ENCODE measurements at places on chromosomes 3 and 15.

GRCh38 chr3:187593451-187593850 is 76.7 kb downstream of the SST start:
- DNase-seq: no peak

DNA sequence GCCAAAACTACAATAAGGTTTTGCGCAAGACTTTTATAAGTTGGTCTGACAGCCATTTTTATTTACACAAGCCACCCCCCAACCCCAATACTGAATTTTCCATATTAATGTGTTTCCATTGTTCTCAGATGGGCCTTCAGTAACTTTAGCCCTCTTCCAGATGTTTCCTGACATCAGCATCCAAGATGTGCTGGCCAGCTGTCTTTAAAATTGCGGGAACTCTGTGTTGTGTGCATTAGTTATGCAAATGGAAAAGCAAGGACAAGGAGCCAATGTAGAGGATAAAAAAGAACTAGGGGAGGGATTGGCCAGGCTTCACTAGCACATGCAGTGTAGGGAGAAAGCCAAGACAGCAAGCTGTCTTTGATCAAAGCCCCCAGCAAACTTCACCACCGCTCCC is 45.4 kb downstream of the COMMD2 start:
- DNase-seq: no peak

- no peak for DNase-seq
These were observed 115.2 kb downstream of the EDEM1 start for GRCh38 chr3:5302661-5303060.

GRCh38 chr3:137347817-137348368 is 390.1 kb downstream of the IL20RB start:
- no peak for DNase-seq

DNA sequence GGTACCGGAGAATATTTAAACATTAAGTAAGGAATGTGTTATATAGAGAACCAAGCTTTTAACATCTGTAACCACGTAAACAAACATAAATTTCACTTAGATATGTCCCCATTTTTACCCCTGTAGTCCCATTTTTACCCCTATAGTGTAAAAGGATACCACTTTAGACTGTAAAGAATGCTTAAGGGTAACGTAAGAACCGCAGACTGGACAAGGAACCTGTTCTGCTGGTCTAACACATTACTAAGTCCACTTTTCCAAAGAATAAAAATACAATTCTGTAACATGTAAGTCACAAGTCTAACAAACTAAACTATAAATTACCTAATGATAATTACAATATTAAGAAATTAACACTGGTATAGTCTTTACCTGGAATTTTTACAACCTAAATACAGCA is 2.9 kb downstream of the SLC12A6 start:
- no peak for DNase-seq

DNA sequence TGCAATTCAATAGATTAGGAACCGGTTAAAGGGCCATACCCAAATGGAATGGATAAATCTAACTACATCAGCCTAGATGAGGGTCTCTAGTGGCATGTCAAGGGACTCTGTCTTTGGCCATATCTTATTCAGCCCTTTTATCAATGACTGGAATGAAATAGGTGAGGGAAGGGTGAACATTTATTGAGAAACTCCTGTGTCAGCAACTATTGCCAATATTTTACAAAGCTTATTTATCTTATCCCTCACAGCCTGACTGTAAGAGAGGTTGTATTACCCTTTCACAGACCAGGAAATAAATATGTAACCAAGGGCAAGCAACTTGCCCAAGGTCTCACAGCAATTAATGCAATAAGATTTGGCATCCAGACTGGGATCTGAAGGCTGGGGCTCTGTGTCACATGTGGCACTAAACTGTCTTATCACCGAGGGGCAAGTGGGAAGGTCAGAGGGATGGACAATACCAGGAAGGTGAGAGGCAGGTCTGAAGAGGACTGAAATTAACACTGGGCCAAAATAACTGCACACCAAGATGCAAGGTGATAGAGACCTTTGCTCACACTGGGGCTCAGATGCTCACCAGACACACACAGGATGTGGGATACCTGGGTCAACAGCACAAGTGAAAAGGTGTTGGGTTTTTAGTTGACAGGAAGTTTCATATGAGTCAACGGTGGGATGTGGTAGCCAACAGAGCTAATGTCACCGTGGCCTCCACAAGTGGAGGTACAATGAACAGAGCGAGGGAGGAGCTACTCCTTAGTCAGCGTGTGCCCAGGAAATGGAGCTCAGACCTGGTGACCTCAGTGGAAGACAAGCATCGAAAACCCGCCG is 261.3 kb downstream of the RPLP1 start:
- DNase-seq: no peak

DNA sequence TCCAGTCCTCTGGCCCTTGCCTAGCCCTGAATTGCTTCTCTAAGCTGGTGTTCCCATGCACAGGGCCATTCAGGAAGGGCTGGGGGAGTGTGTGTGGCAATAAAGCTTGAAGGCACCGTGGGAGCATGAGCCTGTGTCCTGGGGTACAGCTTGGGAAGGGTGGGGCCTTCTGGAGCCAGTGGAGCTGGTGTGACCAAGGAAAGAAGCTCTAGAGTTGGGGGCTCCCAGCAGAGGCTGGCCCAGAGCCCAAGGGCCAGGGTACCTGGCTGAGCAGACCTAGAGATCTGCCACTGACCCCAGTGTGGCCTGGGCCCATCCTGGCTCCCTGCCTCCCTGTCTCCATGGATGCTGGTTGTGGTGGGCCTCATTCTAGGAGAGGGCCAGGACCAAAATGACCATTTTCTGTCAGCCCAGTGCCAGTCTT is 8.1 kb downstream of the ABTB1 start:
- DNase-seq: no peak

DNA sequence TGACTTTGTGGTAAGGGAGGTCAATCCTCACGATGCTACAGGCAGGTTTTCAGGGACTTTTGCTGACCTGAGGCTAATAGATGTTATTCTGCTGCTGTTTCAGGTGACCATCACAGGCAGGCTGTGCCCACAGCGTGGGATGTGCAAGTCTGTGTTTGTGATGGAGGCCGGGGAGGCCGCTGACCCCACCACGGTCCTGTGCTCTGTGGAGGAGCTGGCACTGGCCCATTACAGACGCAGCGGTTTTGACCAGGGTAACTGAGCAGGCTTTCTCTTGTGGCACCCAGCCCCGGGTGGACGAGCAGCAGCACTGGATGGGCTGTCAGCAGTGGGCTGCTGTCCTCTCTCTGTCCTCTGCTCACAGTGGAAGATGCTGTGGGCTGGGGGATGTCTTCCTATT is 22.0 kb downstream of the FAN1 start:
- DNase-seq: no peak

- no peak for DNase-seq
These were observed at the start of gene GCSAM for GRCh38 chr3:112132975-112133448. TSS of gene GCSAM (minus strand) at chr3:112133248. CDS start at chr3:112133120, 128 bp downstream.

- DNase-seq: no peak
These were observed 14.7 kb downstream of the NRROS start for GRCh38 chr3:196654006-196654734.

DNA sequence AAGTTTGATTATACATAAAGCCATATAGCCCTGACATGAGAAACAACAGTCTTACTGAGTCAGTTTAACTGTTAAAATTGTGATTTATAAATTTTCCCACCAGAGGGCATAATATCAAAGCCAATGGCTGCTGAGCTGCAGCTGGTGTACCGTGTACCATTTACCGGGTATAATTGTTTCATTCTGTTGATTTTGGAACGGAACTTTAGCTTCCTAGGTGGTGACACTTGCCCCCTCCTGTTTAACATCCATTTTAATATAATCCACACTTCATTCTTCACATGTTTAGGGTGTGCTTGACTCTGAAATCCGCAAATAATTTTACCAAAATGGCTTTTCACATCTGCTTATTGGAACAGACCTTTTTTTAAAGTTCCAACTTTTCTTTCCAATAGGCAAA is 72.8 kb downstream of the SLC9A9 start:
- no peak for DNase-seq

GRCh38 chr15:68687136-68687735 is 108.4 kb downstream of the CORO2B start:
- no peak for DNase-seq

- DNase-seq: no peak
These were observed 7.3 kb upstream of the ZBTB38 start for GRCh38 chr3:141360888-141361598.

- DNase-seq: no peak
These were observed 64.8 kb downstream of the RFTN1 start for GRCh38 chr3:16448639-16449070.

GRCh38 chr3:152350139-152350538 is 81.4 kb downstream of the MBNL1 start:
- DNase-seq: no peak

DNA sequence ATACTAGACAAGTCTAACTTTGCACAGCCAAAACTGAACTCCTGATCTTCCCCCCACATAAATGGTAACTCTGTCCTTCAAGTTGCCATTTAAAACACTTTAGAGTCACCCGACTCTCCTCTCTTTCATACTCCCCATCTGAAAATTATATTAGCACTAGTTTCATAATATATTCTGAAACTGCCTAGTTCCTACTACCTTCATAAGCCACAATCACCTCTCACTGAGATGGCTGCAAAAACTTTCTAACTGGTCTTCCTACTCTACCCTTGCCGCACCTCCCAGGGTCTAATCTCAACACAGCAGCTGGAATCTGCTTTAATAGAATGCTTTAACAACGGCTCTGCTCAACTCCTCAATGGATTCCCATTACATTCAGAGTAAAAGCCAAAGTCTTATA is 55.0 kb downstream of the GLB1 start:
- DNase-seq: no peak

DNA sequence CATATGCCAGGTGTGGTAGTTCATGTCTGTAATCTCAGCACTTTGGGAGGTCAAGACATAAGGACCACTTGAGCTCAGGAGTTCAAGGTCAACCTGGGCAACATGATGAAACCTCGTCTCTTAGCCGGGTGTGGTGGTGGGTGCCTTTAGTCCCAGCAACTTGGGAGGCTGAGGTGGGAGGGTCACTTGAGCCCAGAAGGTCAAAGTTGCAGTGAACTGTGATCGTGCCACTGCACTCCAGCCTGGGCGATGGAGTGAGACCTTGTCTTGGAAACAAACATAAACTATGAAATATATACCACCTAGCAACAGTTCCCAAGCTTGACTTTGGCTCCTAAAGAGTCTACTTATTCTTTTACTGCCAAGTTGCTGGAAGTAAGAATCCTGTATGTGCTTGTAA is 30.9 kb downstream of the UBE3A start:
- DNase-seq: no peak

Measured in cortex of kidney (tissue), 1 donor.